ENCODE measurements at places on chromosomes 2 and 18. TPM values are rescaled to one million over a fixed set of nuclear protein-coding genes. Genes with fewer than 3 reads are reported as not detected.

BIN1 gene
- total RNA-seq, result 63.6 TPM

G6PC2 gene
- not detected for total RNA-seq

LONRF2 gene
- 1.7 TPM for total RNA-seq

MDH1B gene
- total RNA-seq, result 1.5 TPM

LYG2 gene
- not detected for total RNA-seq

KIF3C gene
- total RNA-seq, result 38.6 TPM

LRRC30 gene
- not detected for total RNA-seq

HMSD gene
- total RNA-seq, result not detected

LGALSL gene
- 26.3 TPM for total RNA-seq

SPTBN1 gene
- total RNA-seq, result 293 TPM

FOXD4L1 gene
- total RNA-seq, result not detected

RNF25 gene
- 33.4 TPM for total RNA-seq

IL1R1 gene
- 53.7 TPM for total RNA-seq

SRD5A2 gene
- not detected for total RNA-seq

ANKRD62 gene
- not detected for total RNA-seq
